ENCODE measurements at places on chromosomes 12 and 14. TPM values are rescaled to one million over a fixed set of nuclear protein-coding genes. Genes with fewer than 3 reads are reported as not detected.

DNA sequence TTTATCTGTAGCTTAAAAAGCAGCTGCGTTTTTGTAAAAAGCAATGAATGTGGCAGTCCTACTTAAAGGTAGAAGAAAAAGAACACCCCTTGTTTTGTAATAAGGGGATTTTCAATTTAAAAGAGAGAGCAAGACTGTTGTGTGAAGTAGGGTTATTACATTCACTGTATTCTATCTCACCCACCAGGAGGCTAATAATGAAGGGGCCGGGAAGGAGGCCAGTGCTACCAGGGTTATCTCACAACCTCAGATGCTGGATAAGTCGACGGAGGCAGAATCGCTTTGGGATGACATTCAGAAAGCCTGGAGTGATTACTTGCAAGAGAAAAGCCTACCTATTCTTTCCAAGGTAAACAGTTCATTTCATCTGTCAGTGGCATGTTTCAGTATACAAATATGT lies 97.7 kb downstream of the RMST start:
- DNase-seq, result no peak
- H3K27me3 ChIP-seq, result no peaks in the 10 kb centered on the region
- no peaks in the 10 kb centered on the region for H3K4me1 ChIP-seq
- H3K27ac ChIP-seq, result no peak overlapping the region

DNA sequence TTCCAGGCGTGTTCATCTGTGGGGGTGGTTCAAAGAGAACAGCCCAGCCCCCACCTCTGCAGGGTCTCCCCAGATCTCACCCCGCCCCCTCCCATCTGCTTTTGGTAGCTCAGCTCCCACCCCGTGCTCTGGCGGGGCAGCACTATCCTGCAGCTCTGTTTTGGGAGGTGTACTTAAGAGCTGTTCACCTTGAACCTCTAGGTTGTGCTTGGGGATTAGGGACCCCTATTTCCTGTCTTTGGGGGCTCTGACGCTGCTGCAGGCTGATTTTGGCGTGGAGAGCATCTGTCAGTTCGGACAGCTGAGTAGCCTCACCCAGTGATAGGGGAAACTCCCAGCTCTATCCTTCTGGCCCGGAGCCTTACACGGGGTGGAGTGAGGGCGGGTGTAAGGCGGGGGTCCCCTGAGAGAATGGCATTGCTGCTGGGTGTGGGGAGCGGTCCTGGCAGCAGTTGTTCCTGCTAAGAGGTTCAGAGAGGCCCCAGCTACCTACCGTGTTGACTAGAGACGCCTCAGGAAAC lies 765 bp downstream of the TMEM120B start:
- H3K4me1 ChIP-seq, result peaks cover 14% of the 10 kb centered on the region
- no peaks in the 10 kb centered on the region for H3K36me3 ChIP-seq
- H3K27ac ChIP-seq, result peak overlapping the region; percentile 96
- DNase-seq, result peak; percentile 70
- H3K4me3 ChIP-seq, result peak overlapping the region; percentile 80
- no peaks in the 10 kb centered on the region for H3K27me3 ChIP-seq

GRCh38 chr14:25658988-25659387 lies 609.0 kb upstream of the STXBP6 start:
- no peaks in the 10 kb centered on the region for H3K27me3 ChIP-seq
- no peak overlapping the region for H3K4me3 ChIP-seq
- no peak overlapping the region for H3K27ac ChIP-seq
- no peak for DNase-seq
- no peaks in the 10 kb centered on the region for H3K36me3 ChIP-seq

DNA sequence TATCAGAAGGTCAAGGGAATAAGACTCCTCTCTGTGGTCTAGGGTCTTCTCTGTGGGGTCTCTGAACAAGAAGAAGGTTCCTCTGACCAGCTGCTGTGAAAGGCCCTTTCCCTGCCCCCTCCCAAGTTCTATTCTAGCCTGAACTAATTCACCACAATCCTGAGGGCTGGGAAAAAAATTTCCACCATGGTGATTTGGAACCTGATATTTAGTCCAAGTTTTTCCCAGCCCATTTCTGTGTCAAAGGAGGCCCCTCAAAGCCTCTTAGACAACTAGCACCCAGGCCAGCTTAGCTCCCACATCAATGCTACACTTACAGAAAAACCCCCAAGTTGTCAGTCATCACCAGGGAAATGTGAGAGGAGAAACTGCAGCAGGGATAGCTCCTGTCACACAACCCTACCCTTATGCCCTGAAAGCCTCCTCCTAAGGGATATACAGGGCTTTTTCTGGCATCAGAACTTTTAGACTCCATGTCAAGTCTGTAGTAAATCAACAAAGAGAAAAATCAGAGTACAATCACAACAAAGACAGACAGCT lies 4.5 kb downstream of the FMNL3 start:
- no peak overlapping the region for H3K4me3 ChIP-seq
- DNase-seq, result no peak
- H3K36me3 ChIP-seq, result no peaks in the 10 kb centered on the region
- no peak overlapping the region for H3K27ac ChIP-seq

GRCh38 chr12:9740106-9740750 lies 7.3 kb upstream of the CLECL1 start:
- no peaks in the 10 kb centered on the region for H3K4me1 ChIP-seq
- H3K4me3 ChIP-seq, result no peak overlapping the region
- H3K36me3 ChIP-seq, result no peaks in the 10 kb centered on the region
- H3K27me3 ChIP-seq, result no peaks in the 10 kb centered on the region
- DNase-seq, result no peak
- no peak overlapping the region for H3K27ac ChIP-seq

DNA sequence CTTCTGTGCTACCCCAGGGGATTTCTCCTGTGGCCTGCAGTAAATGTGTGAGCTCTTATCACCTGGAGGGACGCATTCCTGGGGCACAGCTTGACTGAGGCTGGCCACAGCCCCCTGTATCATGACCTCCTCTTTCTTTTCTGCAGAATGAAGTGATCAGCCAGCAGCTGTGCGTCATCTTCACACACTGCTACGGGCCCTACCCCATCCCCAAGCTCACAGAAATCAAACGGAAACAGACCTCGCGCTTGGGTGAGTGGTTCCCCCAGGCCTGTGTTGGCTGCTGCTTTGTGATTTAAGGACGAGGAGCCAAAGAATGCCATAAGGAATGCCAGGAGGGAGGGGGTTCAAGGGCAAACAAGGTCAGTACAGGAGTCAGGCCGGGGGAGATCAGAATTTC lies 50.5 kb upstream of the PWP1 start:
- no peak for DNase-seq
- H3K4me1 ChIP-seq, result no peaks in the 10 kb centered on the region
- no peaks in the 10 kb centered on the region for H3K36me3 ChIP-seq
- no peak overlapping the region for H3K27ac ChIP-seq
- no peak overlapping the region for H3K4me3 ChIP-seq

IL26 gene
- total RNA-seq, result not detected

SPPL3 gene
- total RNA-seq, result 7.4 TPM

DNA sequence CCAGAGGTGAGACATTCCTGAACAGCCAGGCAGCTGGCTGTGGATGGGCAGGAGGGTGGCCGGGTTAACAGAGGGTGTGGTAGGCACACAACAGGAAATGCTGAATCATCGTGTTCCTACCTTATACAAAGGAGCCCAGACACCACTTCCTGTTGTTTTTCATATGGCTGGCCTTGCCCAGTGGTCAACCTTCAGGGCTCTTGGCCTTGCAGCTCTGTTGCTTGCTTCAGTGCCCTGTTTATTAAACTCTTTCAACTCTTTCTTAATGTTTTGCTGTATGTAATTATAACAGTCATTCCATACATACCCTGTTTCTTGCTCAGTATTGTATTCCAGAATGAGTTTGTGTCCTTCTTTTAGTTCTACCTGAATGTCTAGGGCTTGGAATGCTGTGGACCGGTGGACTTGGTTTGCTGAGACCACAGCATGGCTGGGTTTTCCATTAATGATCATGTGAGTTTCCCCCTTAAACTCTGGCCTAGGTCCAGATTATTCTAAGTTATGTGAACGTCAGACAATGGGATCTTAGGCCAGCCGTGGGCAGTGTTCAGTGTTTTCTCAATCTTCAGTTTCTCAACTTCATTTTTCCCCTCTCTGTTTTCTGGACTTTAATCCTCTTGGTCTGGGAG lies 11.9 kb downstream of the CFAP54 start:
- no peaks in the 10 kb centered on the region for H3K4me1 ChIP-seq
- H3K27me3 ChIP-seq, result no peaks in the 10 kb centered on the region
- no peaks in the 10 kb centered on the region for H3K36me3 ChIP-seq
- no peak overlapping the region for H3K4me3 ChIP-seq
- peak overlapping the region; percentile 42 for H3K27ac ChIP-seq

INSM2 gene
- under 0.01 TPM for total RNA-seq

DNA sequence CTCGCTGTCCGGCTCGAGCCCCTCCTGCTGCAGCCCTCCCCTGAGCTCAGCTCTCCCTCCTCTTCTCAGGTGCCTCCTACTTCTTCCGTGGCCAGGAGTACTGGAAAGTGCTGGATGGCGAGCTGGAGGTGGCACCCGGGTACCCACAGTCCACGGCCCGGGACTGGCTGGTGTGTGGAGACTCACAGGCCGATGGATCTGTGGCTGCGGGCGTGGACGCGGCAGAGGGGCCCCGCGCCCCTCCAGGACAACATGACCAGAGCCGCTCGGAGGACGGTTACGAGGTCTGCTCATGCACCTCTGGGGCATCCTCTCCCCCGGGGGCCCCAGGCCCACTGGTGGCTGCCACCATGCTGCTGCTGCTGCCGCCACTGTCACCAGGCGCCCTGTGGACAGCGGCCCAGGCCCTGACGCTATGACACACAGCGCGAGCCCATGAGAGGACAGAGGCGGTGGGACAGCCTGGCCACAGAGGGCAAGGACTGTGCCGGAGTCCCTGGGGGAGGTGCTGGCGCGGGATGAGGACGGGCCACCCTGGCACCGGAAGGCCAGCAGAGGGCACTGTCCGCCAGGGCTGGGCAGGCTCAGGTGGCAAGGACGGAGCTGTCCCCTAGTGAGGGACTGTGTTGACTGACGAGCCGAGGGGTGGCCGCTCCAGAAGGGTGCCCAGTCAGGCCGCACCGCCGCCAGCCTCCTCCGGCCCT lies 22.8 kb downstream of the MMP17 start:
- DNase-seq, result no peak
- H3K36me3 ChIP-seq, result no peaks in the 10 kb centered on the region
- H3K4me3 ChIP-seq, result no peak overlapping the region
- H3K4me1 ChIP-seq, result no peaks in the 10 kb centered on the region
- no peak overlapping the region for H3K27ac ChIP-seq

DNA sequence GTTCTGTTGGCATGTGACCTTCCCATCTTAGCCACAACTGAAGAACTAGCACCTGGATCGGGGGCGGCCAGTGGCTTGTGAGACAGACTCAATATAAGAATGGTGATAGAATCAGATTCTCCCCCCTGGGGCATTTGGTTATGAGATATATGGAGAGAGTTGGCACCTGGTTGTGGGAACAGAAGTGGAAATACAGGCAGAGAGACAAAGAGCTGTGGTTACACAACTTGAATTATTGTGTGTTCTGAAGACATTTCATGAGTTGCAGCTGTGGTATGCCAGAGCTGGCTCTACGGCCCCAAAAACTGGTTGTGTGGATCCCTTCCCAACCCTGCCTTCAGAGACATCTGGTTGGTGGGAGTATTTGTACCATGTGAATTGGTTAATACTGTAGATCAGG lies 2.9 kb upstream of the MSRB3 start:
- no peaks in the 10 kb centered on the region for H3K27me3 ChIP-seq
- no peak for DNase-seq
- no peak overlapping the region for H3K4me3 ChIP-seq
- peaks cover 4% of the 10 kb centered on the region for H3K4me1 ChIP-seq
- H3K36me3 ChIP-seq, result no peaks in the 10 kb centered on the region
